ENCODE measurements at places on chromosomes 6 and 20. TPM values are rescaled to one million over a fixed set of nuclear protein-coding genes. Genes with fewer than 3 reads are reported as not detected.

DNA sequence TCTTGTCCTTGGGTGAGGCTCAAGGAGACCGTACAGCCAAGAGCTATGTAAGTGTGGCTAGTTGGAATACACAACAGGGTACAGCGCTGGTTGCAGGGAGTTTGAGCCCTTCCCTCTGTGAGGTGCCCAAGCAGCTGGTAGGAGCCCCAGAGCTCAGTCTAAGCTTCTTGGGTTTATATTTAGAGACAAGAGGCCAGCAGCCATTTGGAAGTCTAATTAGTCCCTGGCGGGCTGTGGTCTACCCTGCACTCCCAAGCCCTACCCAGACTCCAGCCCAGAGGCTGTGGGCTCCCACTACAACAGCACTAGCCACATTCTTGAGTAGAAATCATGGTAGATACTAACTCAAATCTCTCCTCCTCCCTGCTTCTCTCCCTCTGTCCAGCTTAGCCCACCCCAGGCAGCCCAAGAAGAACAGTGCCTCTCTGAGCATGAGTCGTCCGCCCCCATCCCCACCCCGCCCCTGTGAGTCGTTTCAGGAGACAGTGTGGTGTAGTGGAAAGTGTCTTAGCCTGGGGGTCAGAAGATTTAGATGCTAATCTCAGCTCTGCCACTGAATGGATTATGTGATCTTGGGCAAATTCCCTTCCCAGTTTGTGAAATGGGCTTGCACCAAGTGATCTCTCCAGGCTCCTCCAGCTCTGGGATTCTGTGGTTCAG lies 37.8 kb downstream of the EIF2S2 start:
- DNase-seq = no peak
- no peak overlapping the region for H3K4me3 ChIP-seq
- no peaks in the 10 kb centered on the region for H3K4me1 ChIP-seq
- no peak overlapping the region for H3K27ac ChIP-seq
- H3K36me3 ChIP-seq = peaks cover 8% of the 10 kb centered on the region
- H3K27me3 ChIP-seq = no peaks in the 10 kb centered on the region

SGK2 gene
- 0.08 TPM for total RNA-seq

- no peak overlapping the region for H3K27ac ChIP-seq
- no peaks in the 10 kb centered on the region for H3K36me3 ChIP-seq
- H3K4me1 ChIP-seq = peaks cover 10% of the 10 kb centered on the region
- no peak for DNase-seq
- no peak overlapping the region for H3K4me3 ChIP-seq
These were observed 74.0 kb downstream of the AGPAT4 start for GRCh38 chr6:161199850-161200249.

DNA sequence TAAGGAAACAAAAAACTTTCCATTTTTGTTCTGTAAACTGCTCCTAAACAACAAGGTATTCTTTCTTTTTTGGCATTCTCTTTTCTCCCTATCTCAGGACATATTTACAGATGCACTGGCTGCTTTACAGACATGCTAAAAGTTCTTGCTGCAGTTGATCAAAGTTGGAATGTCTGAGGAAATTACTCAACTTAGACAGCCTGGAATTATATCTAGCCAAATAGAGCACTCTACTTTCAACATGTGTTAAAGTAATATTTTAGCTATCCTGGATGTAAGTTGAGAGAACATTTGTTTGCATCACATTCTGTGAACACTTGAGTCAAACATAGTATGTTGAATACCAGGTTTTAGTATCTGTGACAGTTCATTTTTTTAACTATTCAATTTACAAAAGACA lies 24.8 kb downstream of the TASP1 start:
- H3K4me1 ChIP-seq = no peaks in the 10 kb centered on the region
- DNase-seq = no peak
- no peaks in the 10 kb centered on the region for H3K36me3 ChIP-seq
- H3K27me3 ChIP-seq = no peaks in the 10 kb centered on the region
- H3K4me3 ChIP-seq = no peak overlapping the region
- no peak overlapping the region for H3K27ac ChIP-seq

TGM2 gene
- 1.0 TPM for total RNA-seq

ANKRD66 gene
- total RNA-seq = not detected

GRCh38 chr6:29976253-29976587 lies 33.9 kb downstream of the HLA-A start:
- H3K27ac ChIP-seq = no peak overlapping the region
- H3K27me3 ChIP-seq = peaks cover 78% of the 10 kb centered on the region
- H3K4me3 ChIP-seq = peak overlapping the region; percentile 48

DNA sequence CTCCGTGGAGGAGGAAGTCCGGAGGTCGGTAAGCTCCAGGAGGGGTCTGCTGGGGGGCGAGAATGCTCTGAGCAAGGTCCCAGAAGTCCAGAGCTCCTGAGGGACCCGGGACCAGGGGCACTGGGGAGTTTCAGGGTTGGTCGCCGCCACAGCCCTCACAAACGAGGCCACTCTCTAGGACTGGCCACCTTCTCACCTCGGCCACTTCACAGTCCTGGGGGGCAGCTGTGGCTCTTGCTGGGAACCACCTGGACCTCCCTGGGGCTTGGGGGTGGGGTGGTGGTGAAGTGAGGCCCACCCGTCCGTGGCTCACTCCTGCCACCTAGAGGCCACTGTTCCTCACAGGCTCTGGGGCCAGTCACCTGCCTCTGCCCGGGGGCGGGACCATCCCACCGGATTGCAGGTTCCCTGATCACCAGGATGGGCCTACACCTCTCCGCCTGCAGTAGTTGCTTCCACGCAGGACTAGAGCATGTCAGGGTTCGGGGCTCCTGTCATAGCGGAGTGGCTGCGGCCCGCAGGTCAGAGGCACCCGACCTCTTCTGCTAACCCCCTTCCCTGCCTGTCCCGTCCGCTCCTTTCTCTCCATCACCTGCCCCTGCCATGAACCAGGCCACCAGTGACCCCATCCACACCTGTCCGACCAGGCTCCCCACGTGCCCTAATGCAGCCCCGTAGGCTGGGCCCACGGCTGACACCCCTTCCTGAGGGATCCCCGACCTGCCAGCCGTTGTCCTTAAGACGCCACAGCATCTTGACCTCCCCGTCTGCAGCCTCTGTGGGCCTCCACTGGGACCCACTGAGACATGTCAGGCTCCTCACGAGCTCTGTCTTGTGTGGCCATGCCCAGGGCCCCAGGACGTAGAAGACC lies 5.1 kb upstream of the TCEA2 start:
- H3K4me1 ChIP-seq = peaks cover 12% of the 10 kb centered on the region
- no peak overlapping the region for H3K27ac ChIP-seq
- DNase-seq = peak; percentile 92
- H3K4me3 ChIP-seq = peak overlapping the region; percentile 35

CLDN20 gene
- not detected for total RNA-seq

- no peak for DNase-seq
- H3K27me3 ChIP-seq = no peaks in the 10 kb centered on the region
- H3K4me3 ChIP-seq = no peak overlapping the region
- H3K27ac ChIP-seq = no peak overlapping the region
- 0 out of 2 replicates have a peak, but pooled peaks cover 6% of the 10 kb centered on the region for H3K4me1 ChIP-seq
- H3K36me3 ChIP-seq = no peaks in the 10 kb centered on the region
These were observed 69.0 kb upstream of the CITED2 start for GRCh38 chr6:139443231-139444112.
